ENCODE measurements at places on chromosomes 2 and 18. TPM values are rescaled to one million over a fixed set of nuclear protein-coding genes. Genes with fewer than 3 reads are reported as not detected.

Gene HOXD10
- total RNA-seq: not detected

DNA sequence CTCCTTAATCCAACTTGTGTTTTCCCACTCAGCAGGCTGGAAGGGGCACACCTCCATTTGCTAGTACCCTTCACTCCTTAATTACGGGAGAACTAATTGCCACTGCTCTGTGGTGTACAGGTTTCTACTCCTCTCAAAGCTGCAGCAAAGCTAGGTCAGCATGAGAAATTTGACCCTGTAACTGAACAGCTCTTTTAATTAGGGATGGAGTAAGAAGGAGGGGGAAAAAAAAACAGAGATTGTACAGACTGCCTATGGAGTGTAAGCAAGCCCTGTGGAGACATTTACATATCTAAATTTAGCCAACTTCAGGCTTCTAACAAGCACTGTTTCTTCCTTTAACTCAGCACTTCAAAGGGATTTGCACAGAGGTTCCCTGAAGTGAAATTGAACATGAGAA, 629.7 kb upstream of the SETBP1 start:
- DNase-seq: no peak

DNA sequence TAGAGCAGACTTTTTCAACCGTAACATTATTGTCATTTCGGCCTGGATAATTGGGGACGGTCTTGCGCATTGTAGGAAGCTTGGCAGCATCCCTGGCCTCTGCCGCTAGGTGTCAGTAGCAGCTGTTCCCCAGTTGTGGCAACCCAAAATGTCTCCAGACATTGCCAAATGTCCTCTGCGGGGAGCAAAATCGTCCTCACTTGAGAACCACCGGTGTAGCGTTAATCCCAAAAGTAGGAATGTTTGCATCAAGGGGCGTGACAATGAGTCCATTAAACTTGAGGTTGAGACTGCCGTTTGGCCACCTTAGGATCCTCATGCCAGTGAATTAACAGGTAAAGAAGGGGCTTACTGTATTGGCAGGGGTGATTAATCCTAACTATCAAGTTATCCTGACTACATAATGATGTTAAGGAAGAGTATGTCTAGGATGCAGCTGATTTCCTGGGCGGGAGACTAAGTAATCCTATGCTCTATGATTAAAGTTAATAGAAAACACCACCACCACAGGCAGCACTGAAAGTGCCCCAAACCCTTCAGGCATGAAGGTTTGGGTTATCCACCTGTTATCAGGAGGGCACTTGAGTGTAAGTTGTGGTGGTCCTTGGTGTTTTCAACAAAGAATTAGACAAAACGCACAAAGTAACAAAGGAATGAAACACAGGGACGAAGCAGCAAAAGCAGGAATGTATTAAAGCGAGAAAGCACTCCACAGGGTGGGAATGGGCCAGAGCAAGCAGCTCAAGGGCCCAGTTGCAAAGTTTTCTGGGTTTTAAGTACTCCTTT, 4.9 kb upstream of the ZC3H8 start:
- DNase-seq: peak; percentile 69

Gene DTNA
- total RNA-seq: 32.2 TPM

- DNase-seq: no peak
Measured at GRCh38 chr18:9433671-9434121, 41.6 kb upstream of the RALBP1 start.

GRCh38 chr18:48018851-48019250, 88.4 kb upstream of the SMAD2 start:
- no peak for DNase-seq

All from pancreas (tissue), 10 donors.